ENCODE measurements at places on chromosomes 13 and 19. TPM values are rescaled to one million over a fixed set of nuclear protein-coding genes. Genes with fewer than 3 reads are reported as not detected.

The DACT3 gene
- 7.4 TPM for total RNA-seq

DNA sequence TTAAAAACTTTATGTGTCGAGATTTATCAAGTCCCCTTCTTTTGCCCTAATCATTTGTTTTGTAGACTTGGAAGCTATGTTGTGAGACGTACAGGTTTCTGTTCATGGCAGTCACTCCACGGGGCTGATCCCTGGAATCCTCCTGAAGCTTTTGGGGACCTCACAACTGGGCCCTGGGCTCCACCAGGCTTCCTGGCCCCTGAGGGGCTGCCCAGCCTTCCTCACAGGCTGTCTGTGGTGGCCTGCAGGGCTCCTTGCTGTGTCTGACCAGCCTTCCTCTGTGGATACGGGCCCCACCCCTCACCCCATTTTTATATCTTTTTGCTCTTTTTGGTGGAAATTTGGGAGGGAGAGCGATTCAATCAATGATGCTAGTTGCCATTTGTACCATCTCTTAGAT lies 38.1 kb downstream of the CHST8 start:
- no peak for DNase-seq

DNA sequence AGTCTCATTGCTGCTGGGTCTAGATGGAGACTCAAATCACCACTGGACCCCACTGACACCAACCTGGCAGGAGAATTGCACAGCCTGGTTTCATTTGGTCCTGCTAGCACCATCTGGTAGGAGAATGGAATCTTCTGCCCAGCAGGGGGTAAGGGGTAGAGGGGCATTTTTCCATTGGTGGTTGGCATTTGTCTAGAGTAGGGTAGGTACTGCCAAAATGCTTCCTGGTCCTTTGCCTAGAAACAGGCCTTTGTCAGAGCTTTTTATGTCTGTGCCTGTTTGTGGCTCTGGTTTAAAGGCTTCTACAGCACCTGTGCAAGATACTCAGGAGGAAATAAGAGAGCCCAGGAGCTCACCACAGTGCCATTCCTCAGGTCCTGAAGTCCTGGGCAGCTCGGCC lies 121.3 kb downstream of the KCTD12 start:
- no peak for DNase-seq

DNA sequence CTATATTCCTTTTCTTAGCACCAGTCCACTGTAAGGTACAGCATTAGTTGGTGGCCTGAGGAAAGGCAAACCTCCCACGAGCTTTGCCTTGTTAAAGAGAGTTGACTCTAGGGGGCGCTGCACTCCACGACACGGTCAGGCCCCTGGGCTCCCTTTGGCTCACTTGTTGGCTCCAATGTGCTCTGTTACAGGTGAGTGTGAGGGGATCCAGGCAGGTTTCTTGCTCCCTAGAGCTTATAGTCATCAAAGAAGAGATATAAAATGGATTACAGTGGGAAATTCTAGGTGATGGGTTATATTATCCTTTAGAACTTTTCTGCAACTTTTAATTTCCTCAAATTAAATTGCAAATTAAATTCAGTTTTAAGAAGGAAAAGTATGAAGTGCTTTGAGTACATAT lies 3.7 kb downstream of the WDR87 start:
- DNase-seq = peak; percentile 90

All from neural crest cell (in vitro differentiated cells).